Stimulated activated CD8-positive, alpha-beta memory T cell treated with anti-CD3 and anti-CD28 coated beads, Interleukin-4, amount 100 ng/mL, for 24 hours (primary cell): ENCODE measurements at places on chromosomes 7 and 10.

- DNase-seq: no peak
Observed at GRCh38 chr7:16026253-16027020, 340.0 kb upstream of the MEOX2 start.

DNA sequence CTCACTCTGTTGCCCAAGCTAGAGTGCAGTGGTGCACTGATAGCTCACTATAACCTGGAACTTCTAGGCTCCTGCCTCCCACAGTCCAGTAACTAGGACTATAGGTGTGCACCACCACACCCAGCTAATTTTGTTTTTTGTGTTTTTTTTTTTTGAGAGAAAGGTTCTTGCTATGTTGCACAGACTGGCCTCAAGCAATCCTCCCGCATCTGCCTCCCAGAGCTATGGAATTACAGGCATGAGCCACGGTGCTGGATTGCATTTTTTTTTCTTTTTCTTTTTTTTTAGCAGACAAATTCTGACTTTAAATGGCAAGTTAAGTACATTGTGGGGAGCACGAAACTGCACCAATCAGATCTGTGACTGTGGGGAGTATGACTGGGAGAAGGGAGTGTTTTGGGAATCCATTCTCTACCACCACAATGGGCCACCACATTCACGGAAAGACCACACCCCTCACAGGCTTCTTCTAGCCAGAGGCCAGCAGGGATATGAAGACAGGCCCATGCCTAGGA is 58.1 kb upstream of the MSMB start:
- no peak for DNase-seq

DNA sequence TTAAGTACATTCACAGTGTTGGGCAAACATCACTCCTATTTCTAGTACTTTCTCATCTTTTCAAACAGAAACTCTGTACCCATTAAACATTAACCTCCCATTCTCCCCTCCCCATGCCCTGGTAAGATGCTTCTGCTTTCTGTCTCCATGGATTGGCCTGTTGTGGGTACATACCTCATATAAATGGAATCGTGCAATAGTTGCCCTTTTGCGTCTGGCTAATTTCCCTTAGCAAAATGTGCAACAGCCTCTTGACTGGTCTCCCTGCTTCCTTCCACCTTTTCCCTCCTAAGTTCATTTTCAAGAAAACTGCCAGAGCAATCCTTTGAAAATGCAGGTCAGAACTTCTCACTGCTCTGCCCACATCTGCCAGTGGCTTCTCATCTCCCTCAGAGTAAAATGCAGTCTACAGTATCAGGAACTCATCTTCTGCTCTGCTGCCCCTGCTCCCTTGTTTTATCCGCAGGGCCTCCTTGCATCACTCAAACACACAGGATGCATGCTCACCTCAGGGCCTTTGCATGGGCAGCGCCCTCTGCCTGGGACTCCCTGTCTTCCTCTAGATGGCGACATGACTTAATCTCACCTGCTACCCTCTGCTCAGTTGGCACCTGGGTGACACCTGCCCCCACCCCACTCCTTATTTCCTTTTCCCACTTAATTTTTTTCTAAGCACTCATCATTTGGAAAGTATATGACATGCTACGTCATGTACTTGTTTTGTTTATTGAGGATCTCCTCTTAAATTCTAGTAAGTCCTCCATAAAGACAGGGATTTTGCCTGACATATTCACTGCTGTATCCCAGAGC is 44.3 kb upstream of the ECHDC3 start:
- no peak for DNase-seq

GRCh38 chr10:990808-991207 is 2.6 kb downstream of the GTPBP4 start:
- no peak for DNase-seq

- DNase-seq: no peak
Observed at GRCh38 chr10:76311752-76312636, 880.6 kb downstream of the LRMDA start.

DNA sequence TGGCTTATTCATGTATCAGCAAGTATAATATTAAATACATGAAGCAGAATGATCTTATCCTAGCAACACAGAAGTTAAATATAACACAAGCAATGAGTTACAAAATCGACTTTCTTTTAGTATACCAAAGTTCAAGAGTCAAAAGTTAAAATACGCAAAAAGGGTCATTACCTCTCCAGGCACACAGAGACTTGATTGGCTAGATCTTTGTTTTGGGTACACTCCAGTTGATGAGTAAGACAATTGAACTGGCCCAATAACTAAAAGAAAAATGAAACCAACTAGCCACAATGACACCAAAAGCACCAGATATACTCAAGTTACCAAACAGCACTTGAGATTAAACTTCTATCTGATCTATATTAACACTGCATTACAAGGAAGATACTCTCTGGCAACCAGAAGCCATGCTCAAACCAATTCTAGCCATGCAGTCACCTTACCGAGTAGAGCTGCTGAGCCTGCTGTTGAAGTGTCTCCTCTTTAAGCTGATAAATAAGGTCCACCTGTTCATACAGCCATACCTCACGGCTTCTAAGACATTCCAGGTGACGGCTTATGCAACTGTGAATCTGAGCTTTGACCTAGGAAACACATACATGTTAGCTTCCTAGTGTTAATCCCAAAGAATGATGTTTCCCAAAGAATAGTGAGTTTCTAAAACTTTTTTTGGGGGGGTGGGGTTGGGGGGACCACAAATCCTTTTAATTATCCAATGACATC is 15.6 kb downstream of the NCOA4 start:
- no peak for DNase-seq

DNA sequence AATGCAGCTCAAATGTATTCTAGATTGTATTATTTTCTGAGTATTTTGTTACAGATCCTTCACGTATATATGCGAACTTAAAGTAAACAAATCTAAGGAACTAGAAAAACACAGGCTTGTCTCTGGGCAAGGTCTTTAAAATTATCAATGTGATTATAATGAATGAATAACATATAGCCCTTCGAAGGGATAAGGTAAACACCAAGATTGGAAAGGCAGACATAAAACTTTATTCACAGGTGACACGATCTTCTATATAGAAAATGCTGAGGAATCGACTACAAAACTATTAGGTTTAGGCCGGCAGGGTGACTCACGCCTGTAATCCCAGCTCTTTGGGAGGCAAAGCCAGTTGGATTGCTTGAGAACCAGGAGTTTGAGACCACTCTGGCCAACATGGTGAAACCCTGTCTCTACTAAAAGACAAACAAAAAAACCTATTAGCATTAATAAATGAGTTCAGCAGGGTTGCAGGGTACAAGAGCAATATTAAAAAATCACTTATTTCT is 80.4 kb downstream of the CNNM2 start:
- no peak for DNase-seq
